ENCODE measurements at places on chromosomes 11 and 22.

DNA sequence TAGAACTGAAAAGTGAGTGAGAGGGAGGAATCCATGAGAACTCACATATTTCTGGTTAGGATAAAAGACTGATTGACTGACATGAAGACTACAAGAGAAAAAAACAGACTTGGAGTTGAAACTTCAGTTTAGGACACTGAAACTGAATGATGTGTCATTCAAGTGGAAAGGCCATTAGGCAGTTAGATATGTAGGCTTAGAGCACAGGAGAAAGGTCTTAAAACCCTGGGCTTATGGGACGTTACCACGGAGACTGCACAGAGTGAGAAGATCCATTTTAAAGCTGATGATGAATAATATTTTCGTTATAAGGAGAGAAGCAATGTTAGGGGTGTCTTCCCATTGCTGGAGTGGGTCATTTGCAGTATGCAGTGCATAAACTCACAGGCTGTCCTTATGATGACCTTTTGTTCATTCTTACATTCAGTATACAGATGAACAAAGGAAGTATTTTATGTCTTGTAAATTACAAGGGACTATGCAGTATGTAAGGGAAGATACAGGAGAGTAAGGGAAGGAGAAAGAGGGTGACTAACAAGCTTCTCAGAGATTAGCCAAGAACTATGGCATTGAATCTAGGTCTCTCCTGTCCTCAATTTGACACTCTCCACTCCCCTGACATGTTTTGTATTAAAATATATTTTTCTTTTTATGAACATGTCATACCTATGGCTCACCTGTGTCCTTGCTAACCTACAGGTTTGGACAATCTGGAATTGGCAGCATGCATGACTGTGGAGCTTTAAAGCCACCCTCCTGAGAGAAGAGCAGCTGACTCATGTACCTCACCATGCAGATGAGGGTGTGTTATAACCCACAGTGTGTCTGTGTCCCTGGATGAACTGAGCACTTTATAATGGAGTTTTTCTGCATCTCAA lies 63.7 kb downstream of the MAML2 start:
- no peak for DNase-seq

GRCh38 chr11:133153031-133153430 lies 379.3 kb downstream of the OPCML start:
- DNase-seq = no peak

DNA sequence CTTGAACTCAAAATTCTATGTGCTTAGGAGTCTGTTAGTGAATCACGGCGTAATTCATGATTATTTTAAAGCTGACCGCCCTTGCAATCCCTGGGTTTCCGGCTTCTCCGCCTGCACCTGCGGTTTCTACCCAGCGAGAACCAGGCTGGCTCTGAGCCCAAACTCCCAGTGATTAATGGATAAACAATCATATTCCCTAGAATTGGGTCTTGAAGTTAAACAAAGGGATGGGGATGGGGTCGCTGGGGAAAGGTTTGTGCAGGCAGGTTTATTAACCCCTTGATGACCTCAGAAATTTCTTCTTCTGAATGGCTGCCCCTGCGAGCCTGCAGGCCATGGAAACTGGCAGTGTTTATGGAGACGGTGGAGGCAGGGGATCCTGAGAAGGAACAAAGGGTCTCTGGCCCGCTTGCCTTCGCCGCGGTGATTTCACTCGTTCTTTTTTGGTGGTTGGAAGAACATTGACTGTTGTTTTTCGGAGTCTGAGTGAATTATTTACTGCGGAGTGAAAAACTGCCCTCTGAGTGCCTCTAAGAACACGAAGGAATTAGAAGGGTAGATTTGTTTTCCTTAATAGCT lies 1000.3 kb downstream of the BRD1 start:
- DNase-seq = no peak

- no peak for DNase-seq
Observed at GRCh38 chr11:79829891-79830290, 389.1 kb upstream of the TENM4 start.

GRCh38 chr22:39234472-39234787 lies 10.4 kb downstream of the PDGFB start:
- DNase-seq = no peak

DNA sequence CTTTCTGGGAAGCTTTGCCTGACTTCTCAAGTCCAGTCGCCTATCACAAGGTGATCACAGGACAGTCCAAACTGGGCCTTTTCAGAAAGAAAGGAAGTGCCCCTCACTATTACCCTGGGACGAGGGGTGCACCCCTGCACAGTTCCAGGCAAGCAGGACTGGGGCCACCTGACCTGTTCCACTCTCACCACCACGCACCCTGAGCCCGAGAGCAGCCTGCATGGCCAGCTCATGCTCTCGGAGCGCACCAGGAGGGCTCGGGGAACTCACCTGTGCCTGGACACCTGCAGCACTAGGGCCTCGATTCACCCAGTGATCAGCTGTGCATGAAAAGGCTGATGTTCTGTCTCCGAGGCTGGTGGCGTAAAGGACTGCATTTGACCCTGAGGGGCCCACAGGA lies 12.8 kb upstream of the FGF4 start:
- no peak for DNase-seq

DNA sequence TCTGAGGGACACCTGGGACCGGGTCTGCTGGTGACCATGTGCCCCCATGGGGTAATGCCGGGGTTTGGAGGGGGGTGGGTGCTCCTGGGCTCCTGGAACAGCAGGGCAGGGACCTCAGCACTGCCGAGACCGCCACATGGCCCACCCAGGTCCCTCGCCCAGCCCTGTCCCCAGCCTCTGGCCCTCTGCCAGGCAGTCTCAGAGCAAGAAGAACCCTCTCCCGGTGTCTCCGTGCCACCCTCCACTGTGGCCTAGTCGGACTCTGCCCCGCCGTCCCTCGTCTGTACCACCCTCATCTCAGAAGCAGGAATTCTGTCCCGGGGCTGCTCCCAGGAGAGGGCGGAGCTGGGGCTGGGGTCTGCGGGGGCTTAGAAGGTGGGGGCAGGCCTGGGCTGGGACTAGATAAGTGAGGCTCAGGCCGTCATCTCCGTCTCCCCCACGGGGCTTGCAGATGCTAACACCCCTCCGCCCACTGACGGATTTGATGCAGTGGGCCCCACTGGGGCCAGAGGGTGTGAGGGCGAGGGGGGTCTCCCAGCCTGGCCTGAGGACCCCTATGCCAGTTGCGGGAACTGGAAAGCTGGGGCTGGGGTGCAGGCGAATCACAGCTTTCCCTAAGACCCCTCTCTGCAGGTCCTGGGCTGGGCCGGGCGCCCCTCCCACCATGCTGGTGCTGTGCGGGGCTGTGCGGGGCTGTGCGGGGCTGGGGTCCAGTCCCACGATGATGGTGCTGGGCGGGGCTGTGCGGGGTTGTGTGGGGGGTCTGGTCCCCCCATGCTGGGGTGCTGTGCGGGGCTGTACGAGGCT lies 1.1 kb downstream of the MUC5AC start:
- DNase-seq = peak; percentile 15

- DNase-seq = no peak
Observed at GRCh38 chr22:30079952-30080533, at the start of gene HORMAD2. Gene HORMAD2 (plus strand): TSS chr22:30080464. CDS start chr22:30093953, 13,489 bp downstream.

GRCh38 chr22:27108425-27109114 lies 451.2 kb downstream of the MIAT start:
- no peak for DNase-seq

DNA sequence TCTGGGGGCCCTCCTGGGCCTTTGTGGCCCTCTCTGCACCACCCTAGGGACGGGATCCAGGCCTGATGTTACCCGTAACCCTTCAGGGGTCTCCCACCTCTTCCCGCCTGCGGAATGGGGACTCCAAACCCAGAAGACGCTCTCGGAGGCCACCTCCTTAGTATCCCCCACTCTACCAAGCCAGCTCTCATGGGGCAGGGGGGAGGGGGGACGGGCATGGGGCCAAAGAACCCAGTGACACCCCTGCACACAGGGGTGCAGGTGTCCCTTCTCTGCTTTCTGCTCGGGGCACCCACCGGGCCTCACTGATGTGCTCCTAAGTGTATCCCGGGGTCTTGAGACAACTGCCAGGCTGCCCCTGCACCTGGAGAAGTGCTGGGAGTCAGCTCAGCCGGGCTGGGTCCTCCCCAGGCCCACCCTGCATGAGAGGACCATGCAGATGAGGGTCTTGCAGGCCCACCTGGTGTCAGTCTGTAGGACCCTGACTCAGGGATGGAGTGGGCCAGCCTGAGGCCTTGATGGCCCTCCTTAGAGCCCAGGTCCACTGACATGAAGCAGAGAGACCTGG lies 176.9 kb downstream of the IGLL1 start:
- peak; percentile 27 for DNase-seq

GRCh38 chr11:41579546-41579945 lies 120.1 kb upstream of the LRRC4C start:
- DNase-seq = no peak

DNA sequence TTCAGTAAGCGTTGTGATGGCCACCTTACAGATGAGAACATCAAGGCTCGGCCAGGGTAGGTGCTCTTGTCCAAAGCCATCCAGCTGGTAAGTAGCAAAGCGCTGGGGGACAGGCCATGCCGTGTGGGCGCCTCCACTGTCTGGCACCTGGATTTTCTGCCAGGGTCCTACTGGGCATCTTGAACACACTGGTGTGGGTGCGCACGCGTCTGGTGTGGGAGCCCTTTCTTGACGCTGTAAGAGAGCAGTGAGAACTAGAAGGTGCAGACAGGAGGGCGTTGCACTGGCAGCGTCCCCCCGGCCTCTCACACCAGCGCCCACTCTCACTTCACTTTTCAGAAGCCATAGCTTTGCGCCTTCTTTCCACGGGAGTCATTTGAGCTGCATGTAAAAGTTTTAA lies 296.6 kb downstream of the TBC1D22A start:
- no peak for DNase-seq

GRCh38 chr11:65476632-65477148 lies 22.2 kb upstream of the MALAT1 start:
- DNase-seq = peak; percentile 55

GRCh38 chr11:75429902-75430713 lies 2.9 kb downstream of the KLHL35 start:
- DNase-seq = peak; percentile 80

GRCh38 chr11:26953770-26954392 lies 40.0 kb upstream of the FIBIN start:
- DNase-seq = no peak

DNA sequence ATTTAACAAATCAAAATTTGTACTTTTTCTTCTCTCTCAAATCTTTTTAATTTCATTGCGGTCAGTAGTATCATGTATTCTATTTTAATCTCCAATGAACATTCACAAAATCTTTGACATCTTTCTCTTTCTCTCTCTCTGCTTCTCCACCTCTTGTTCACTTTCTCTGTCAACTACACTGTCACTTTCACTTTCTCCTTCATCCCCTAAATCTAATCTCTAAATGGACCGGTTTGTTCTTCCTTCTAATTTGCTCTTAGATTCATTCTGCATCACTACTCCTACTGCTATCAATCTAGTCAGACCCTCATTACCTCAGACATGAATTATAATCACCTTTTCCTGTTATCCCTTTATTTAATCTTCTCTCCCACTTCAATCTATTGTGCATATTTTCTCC lies 18.6 kb downstream of the CCDC73 start:
- DNase-seq = no peak

- no peak for DNase-seq
Observed at GRCh38 chr11:21658654-21659193, 534.2 kb upstream of the ANO5 start.

DNA sequence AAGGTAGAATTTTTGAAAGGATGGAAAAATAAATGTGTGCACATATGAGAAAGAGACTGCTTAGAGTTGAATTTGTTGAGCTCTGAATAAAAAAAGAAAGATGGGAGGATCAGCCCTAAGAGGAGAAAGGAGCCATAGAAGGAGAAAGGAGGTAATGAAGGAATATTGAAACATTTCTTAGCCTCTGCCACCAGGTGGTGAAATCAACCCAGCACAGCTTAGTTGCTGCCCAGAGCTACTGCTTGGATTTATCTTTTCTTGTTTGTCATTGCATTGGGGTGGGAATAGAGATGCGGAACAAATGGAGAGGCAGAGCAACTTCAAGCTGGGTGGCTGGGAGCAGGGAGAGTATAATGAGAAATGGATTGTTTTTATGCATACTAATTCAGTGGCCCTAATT lies 80.4 kb downstream of the SERGEF start:
- DNase-seq = no peak

Data from activated T-cell treated with anti-CD3 and anti-CD28 coated beads, Interleukin-2, amount 50 U/mL, for 24 hours (primary cell).